Left ventricle myocardium superior (tissue), 1 donor: ENCODE measurements at places on chromosomes 3 and 15.

GRCh38 chr3:160447544-160447943, 2.0 kb downstream of the TRIM59 start:
- no peak for DNase-seq

DNA sequence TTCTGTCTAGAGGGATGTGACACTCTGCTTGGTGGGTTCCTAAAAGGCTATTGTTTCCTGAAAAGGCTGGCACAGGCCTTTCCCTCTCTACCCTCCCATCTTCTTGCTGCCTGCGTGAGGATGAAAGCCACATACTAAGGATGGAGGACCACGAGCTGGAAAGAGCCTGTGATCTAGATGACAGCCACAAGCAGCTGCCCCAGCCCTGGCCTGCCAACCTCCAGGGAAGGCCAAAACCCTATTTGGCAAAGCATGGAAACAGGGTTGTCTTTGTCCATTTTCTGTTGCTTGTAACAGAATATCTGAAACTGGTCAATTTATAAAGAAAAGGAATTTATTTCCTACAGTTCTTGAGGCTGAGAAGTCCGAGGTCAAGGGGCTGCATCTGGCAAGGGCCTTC, 144.5 kb downstream of the FBLN2 start:
- no peak for DNase-seq

DNA sequence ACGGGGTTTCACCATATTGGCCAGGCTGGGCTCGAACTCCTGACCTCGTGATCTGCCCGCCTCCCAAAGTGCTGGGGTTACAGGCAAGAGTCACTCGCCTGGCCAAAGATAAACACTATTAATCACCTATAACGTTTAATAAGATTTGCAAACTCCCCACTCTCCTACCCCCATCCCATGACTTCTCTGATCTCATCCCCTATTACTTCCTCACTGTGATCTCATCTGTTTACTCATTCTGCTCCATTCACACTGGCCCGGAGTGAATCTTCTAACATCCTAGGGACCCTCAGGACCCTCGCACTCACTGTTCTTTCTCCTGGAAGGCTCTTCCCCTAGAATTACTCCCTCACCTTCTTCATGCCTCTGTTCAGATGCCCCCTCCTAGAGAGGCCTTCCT, 78.9 kb downstream of the DGKG start:
- DNase-seq = no peak

DNA sequence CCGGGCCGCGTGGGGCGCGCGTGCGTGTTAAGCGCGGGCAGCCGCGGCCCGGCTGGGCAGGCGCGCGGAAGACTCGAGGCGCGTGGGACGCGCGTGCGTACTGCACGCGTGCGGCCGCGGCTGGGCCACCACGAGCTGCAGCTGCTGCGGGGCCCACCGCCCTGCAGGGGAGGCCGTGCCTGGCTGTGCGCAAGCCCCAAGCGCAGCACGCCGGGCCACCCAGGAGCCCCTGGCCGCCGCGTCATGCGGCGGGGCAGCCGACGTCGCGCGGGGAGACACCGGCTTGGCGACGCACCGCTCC, 590 bp upstream of the TRIM71 start:
- DNase-seq = no peak

DNA sequence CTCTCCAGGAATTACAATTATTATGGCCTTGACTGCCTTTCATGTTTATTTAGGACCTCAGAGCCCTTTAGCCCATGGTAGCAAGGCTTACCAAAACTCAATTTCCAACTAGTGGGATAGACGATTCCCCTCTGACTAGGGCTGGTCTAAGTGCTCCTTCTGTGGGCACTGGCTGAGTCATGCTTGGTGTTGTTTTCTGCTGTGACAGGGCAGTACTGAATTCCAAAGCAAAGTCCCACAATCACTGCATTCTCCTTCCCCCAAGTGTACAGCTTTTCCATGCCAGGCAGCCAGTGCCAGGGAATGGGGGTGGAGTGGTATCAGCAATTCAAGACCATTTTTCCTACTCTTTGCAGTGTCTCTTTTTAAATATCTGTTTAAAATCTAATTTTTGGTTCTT, 509.0 kb upstream of the NECTIN3 start:
- no peak for DNase-seq
